H7 (cell line): ENCODE measurements at places on chromosomes 16 and 17. TPM values are rescaled to one million over a fixed set of nuclear protein-coding genes. Genes with fewer than 3 reads are reported as not detected.
A peak's percentile ranks its signal among the peaks of the same experiment; 100 is the strongest.

Gene SLC5A10
- not detected in 2 replicates for total RNA-seq

Gene SLC38A8
- not detected in 2 replicates for total RNA-seq

Gene ITGAX
- total RNA-seq, result 0.26 and 0.80 TPM in 2 replicates

Gene KCNG4
- total RNA-seq, result not detected in 2 replicates

Gene DNAH9
- 0.85 and 0.97 TPM in 2 replicates for total RNA-seq

Gene ULK2
- 11.0 and 13.9 TPM in 2 replicates for total RNA-seq

Gene KRT27
- not detected in 2 replicates for total RNA-seq

Gene CRAMP1
- total RNA-seq, result 9.9 and 15.1 TPM in 2 replicates

DNA sequence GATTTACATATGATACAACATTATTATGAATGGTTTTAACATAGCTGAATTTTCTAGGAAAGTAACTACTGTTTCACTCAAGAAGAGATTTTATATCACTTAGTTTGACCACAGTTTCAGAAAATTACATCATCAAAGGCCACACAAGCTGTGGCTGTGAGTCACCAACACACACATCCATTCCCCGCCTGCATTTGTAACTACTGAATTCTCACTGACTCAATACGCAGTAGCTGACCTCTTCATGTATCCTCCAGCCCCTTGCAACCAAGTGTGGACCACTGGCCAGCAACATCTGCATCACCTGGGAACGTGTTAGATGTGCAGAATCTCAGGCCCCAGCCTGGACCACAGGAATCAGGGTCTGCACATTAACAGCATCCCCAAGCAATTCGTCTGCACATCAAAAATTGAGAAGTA lies 197.6 kb downstream of the XYLT1 start:
- DNase-seq, result no peak

DNA sequence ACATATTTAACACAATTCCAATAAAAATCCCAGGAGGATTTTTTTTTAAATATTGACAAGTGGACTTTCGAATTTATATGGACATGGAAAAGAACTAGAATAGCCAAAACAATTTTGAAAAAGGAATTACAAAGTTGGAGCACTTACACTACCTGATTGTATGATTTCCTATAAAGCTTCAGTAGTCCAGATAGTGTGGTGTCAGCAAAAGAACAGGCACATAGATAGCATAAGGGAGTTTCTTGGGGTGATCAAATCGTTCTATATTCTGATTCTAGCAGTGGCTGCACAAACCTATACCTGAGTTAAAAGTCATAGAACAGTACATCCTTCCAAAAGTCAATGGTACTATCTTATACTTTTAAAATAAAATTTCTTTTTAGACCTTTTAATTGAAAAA lies 66.4 kb upstream of the CES5A start:
- no peak for DNase-seq

GRCh38 chr16:14324581-14324980 lies 253.5 kb downstream of the MRTFB start:
- no peak for DNase-seq

GRCh38 chr16:75064403-75065148 lies 52.0 kb downstream of the LDHD start:
- no peak for DNase-seq

DNA sequence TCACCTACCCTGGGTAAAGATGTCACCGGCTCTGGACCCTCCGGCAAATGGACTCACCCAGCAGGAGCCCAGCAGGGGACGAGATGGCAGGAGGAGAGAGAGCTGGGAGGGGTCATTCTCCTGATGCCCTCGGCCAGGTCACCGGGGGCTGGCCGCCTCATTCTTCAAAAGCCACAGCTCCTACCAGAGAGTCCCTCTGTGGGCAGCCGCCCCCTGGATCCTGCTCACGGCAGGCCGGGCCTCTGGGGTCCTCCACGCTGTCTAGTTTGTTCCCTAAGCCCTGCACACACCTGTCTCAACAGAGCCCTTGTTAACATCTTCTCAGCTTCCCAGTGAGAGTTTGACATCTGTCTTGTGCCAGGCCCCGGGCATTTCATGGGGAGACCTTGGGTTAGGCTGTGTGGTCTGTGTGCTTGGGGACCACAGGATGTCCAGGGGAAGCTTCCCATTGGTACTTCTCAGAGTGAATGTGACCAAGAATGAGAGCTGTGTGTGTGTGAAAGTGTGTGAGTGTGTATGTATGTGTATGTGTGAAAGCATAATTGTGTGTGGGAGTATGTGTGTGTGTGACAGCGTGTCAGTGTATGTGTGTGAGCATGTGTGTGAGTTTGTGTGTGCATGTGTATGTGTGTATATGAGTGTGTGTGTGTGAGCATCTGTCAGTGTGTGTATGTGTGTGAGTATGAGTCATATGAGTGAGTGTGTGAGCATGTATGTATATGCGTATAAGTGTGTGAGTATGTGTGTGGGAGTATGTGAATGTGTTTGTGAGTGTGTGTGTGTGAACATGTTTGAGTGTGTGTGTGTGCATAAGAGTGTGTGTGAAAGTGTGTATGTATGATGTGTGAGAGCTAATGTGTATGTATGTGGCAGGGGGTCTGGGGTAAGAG lies 65.5 kb upstream of the BCO1 start:
- DNase-seq, result no peak

DNA sequence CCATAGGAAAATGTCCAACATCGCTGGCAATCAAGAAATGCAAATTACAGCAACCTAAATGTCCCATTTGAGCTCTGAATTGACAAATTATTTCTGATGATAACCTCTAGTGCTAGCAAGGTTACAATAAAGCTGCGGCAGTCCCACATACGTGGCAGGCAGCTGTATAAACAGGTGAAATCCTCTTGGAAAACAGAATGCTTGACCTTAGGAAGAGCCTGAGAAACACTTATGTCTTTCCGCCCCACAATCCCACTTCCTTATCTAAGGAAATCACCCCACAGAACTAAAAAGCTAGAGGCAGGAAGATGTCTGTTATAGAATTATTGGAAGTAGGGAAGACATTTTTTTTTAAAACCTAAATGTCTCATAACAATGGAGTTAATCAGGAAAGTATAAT lies 154.3 kb downstream of the KATNIP start:
- no peak for DNase-seq

DNA sequence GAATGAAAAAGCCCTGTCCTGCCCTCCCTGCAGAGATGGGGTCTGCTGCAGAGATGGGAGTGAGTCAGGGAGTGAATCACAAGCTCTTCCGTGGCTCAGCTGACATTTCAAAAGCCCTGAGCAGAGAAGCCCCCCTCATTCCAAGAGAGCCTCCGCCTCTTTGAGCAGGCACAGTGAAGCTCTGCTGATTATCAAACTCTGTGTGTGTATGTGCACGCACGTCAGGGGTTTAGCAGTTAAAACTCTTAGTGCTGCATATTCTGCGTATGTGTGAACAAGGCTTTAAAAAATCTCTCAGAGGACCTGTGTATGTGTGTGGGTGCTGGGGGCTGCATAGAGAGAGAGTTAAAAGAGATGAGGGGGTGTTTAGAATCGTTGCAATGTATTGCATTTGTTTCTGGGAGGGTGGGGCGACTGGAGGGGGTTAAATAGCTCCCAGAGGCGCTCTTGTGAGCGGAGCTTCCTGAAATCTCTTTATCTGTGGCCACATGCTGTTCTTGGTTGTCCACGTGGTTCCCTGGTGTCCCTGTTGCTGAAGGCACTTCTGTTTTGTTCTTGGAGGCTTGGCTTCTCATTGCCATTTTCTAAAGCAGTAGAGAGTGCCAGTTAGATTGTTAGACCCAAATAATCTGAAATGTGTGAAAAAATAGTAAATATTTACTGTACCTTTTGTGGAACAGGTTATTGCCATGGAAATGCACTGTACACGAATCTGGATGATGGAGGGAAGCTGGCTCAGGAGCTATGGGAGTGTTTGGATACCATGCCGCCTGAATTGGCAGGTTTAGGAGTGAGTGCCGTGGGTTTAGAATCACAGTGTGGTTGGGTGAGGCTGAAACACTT lies 116.6 kb downstream of the PRKCB start:
- DNase-seq, result peak; percentile 30

GRCh38 chr17:7056386-7056785 lies 12.5 kb upstream of the SLC16A11 start:
- DNase-seq, result no peak
